ENCODE measurements at places on chromosomes 2 and 18. TPM values are rescaled to one million over a fixed set of nuclear protein-coding genes. Genes with fewer than 3 reads are reported as not detected.

DNA sequence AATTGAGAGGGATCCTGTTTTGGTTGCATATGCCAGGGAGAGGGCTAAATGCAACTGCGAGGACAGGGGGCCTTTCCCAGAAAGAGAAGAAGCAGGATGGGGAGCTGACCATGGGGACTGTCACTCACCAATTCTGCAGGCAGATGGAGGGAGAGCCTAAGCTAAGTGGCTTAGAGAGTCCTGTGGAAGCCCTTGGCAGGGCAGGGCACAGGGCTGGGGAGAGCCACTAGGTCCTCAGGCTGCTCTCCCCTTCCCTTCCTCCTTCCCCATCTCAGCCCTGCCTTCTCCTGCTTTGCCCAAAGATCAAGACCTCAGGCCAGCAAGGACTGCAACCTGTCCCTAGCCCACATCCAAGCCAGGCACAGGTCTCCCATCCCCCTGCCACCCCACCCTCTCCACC, 24.4 kb upstream of the CATIP start:
- no peak for DNase-seq

- DNase-seq, result no peak
Observed at GRCh38 chr2:3527886-3528785, 8.8 kb upstream of the ADI1 start.

- DNase-seq, result no peak
Observed at GRCh38 chr2:4300616-4301015, 597.2 kb downstream of the DCDC2C start.

- DNase-seq, result no peak
Observed at GRCh38 chr18:49365346-49365745, 95.1 kb downstream of the DYM start.

DNA sequence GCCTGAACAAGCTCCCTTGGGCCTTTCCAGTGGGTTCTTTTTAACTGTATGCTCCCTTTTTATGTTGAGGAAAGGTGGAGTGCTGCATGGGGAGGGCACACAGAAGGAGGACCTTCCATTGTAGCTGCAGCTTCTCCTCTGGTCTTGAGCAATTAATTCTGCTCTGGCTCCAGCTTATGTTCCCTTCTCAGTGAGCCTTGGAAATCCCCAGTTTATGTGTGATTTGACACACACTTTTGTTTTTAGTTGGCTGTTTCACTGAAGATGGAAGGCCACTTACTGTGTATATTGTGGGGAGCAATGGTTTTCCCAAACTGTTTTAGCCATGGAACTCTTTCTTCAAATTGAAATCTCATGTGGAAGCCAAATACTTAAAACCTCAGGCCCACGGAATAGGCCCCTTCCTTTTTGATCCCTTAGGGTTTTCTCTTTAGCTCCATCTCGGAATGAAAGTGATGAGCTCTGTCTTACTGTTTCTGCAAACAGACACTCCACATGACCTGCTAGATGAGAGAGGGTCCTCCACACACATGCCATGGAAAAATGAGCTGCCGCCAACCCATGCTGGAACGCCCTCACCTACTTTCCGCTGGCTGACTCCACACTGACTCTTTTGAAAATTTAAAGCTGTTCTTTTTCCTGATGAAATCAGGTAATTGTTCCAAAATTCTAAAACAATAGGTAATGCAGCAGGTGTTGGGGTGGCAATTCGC, 280.9 kb upstream of the SIX2 start:
- DNase-seq, result no peak

- no peak for DNase-seq
Observed at GRCh38 chr2:105867587-105867986, 122.9 kb downstream of the NCK2 start.

DNA sequence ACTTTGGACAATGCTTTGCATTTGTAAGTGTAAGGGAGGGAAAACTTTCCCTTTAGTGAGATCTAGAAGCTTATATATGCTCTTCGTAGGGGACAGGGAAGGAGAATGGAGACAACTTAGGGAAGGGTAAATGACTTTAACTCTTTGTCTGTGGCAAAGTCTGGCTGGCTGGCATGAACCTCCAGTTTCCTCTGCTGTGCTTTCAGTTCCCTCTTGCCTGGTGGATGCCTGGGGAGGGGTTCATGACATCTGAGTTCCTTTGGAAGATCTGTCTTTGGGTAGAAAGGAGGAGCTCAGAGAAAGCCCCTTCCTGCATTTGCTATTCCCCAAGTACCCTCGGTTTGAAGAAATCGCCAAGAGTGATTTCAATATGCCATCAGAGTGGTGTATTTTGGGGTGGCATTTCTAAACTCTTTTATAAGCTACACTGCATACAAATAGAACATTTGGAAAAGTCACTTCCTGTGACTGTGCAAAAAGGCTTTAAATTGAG, 143.6 kb downstream of the VAPA start:
- no peak for DNase-seq

DNA sequence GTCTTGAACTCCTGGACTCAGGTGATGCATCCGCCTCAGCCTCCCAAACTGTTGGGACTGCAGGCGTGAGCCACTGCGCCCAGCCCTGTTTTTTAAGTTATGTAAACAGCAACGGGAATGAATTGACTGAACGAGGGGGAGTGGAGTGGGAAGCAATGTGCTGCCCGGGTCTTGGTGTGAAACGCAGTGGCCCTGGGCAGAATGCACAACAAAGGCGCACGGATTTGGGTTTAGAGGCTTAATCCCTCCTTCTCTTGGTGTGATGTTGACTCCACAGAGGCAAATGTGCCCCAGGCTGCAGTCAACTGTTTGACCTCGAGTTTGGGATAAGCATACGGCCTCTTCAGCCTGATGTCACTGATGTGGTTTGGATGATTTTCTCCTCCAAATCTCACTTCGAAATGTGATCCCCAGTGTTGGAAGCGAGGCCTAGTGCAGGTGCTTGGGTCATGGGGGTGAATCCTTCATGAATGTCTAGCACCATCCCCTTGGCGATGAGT, 97.4 kb downstream of the AGAP1 start:
- DNase-seq, result no peak

The ABHD1 gene
- not detected for total RNA-seq

All from aorta (tissue), 5 donors.